ENCODE measurements at places on chromosomes 16 and 17.
A peak's percentile ranks its signal among the peaks of the same experiment; 100 is the strongest.

DNA sequence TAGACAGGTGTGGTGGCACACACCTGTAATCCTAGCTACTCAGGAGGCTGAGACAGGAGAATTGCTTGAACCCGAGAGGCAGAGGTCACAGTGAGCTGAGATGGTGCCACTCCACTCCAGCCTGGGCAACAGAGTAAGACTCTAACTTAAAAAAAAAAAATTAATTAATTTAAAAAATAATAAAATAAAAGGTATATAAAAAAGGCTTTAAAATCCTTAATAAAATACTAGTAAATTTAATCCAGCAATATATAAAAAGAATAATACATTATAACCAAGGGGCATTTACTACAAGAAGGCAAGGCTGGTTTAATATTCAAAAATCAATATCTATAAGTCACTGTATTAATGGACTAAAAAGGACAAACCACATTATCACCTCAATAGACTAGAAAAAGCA, 44.8 kb upstream of the MNT start:
- no peak for DNase-seq

DNA sequence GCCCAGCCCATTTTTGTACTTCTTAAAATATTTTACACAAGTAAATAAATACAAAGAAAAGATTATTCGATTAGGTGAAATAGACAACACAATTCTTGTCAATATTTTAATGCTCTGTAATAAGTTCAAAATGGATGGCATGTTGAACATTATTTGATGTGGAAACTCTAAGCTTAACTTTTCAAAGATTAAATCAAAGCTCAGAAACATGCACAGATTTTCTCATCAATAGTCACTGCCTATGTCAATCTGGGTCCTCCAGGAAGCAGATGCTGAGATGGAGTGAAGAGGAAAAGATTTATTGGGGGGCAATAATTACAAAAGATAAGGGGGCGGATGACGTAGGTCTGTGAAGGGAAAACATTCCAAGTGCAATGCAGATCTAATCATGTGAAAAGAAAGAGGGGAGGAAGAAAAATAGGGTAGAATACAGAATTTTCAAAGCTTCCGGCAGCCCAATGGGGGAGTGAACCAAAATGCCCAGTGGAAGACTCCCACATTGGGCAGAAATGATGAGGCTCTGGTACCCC, 50.5 kb downstream of the COPRS start:
- no peak for DNase-seq

DNA sequence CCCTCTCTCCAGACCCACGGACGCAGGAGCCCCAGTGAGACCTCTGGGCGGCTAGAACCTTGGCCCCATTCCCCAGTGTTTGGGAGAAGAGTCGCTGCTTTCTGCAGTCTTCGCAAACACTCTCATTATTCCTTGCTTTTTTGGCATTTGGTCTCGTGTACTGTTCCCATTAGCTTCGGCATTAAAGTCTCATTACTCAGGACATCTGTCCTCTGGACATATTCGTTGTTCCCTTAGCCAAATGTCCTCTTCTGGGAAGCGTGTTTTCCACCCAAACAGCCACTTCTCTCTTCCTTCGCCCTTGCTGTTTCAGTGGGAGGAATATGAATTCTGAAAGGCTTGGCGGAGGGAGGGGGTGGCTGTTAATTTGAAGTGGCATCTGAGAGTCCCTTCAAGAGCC, 11.1 kb downstream of the SHISA6 start:
- no peak for DNase-seq

GRCh38 chr17:7478276-7479212, 887 bp downstream of the ZBTB4 start:
- DNase-seq: no peak

GRCh38 chr16:88541831-88542616, 28.2 kb upstream of the ZC3H18 start:
- no peak for DNase-seq

GRCh38 chr16:83513008-83513755, 294.6 kb upstream of the HSBP1 start:
- DNase-seq: no peak

GRCh38 chr16:83891742-83892141, 7.2 kb upstream of the MLYCD start:
- no peak for DNase-seq

GRCh38 chr17:39828443-39828842, 35.7 kb downstream of the IKZF3 start:
- DNase-seq: no peak

DNA sequence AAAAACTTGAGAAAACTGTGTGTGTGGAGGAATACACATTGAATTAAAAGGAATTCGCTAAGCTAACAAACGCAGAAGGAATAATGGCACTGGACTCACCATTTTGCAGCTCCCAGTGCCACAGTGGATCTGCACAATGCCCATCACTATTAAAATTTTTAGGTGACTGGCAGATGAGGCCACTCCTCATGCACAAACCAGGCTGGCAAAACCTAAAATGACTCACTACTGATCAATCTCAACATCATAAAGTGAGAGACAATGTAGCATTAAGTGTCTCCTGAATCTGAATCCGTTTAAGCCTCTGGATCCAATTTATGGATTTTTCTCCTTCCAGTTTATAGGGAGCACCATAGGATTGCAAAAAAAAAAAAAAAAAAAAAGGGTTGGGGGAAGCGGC, 20.6 kb downstream of the MYH10 start:
- DNase-seq: no peak

DNA sequence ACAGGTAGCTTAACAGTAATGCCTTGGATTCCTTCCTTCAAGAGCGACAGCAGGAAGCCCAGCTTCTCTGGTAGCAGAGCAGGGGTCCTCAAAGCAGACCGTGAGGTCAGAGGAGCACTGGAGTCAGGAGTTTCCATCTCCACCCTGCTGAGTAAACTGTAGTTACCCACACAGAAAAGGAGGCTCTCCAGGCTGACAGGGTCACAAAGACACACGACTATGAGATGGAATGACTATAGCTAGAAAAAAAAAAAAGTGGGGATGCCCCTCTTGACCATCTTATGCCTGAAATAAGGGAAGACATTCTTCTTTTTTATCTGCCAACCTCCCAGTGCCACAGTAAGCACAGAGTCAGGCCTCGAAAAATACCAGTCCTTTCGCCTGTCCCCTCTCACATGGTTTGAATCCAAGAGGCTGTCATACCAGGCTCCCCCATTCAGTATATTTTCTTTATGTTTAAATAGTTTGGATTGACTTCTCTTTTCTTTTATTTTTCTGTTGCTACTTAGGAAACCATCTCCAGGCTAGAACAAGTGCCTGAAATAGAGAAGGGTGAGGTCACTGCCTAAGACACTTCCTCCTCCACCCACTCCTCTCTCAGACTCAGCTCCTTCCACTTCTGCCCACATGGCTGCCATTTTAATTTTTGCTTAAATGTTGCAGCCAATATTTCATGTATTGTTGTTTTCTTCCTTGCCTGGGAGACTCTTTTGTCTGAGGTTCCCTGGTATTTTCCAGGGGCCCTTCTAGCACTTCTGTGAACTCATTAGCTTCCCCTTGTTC, 707.4 kb downstream of the MAF start:
- DNase-seq: no peak

GRCh38 chr16:85091522-85091910, 20.8 kb downstream of the CIBAR2 start:
- DNase-seq: peak; percentile 70

- peak; percentile 19 for DNase-seq
Observed at GRCh38 chr17:62084585-62084984, 19.5 kb upstream of the MED13 start.

DNA sequence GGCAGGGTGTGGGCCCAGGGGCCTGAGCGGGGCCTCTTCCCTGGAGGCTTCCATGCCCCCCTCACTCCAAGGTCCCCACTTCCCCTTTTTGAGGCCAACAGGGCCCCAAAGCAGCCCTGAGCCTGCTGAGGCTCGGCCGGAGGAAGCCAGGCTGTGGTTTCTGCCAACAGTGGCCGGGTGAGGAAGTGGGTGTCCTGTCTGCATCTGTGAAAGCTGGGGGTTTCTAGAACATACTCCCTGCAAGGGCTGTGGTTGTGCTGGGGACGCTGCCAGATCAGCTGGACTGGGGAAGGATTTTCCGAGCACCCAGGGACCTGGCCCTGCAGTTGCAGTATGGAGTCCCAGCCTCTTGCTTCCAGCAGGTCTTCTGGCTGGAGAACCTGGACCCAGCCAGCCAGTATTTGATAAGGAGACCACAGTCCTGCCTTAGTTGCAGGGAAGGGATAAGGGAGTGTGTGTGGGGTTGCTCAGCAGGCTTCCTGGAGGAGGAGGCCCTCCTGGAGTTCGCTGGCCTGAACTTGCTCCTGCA, 15.7 kb downstream of the ADCY7 start:
- DNase-seq: no peak

DNA sequence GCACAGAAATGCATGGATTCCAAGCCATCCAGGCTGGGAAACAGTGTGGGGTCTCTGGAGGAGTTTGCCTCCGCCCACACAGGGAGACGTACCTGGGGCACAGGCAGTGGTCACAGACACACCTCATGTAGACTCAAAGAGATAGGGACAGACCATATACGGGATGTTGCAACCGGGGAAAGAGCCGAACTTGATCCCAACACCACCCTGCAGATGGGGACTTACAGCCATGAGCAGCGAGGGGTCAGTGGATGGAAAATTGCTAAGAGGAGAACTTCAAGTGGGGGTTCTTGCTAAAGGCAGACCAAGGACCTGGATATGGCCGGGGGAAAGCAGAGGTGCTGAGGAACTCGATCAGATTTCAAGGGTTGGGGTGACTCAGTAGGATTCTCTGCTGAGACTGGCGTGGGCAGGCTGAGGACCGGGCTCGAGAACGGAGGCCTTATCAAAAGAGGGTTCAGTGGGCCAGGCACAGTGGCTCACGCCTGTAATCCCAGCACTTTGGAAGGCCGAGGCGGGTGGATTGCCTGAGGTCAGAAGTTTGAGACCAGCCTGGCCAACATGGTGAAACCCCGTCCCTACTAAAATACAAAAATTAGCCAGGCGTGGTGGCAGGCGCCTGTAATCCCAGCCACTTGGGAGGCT, 12.0 kb upstream of the DNAH17 start:
- no peak for DNase-seq

DNA sequence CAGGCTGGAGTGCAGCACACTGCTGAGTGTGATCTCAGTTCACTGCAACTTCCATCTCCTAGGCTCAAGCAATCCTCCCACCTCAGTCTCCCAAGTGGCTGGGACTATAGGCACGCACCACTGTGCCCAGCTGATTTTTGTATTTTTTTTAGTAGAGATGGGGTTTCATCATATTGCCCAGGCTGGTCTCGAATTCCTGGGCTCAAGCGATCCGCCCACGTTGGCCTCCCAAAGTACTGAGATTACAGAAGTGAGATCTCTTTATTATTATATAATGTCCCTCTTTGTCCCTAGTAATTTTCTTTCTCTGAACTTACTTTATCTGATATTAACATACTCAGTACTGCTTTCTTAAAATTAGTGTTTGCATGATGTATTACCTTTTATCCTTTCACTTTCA, 8.3 kb downstream of the CFAP97D1 start:
- no peak for DNase-seq

DNA sequence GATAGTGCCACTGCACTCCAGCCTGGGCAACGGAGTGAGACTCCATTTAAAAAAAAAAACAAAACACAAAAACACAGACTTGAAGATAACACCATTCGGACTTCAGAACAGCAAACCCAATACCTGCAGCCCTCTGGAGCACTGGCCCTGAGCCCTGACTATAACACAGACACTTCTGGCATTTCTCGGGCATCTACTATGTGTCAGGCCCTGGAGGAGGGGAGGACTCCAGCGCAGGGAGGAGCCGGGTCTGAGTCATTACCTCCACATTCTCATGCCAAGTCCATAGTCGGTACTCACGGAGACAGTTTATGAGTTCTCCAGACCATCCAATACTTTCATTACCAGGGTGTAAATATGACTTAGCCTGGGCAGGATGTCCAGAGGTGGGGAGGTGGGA, 48.8 kb downstream of the PITPNM3 start:
- peak; percentile 61 for DNase-seq

- DNase-seq: no peak
Observed at GRCh38 chr17:75488693-75489510, 26.4 kb downstream of the CASKIN2 start.

DNA sequence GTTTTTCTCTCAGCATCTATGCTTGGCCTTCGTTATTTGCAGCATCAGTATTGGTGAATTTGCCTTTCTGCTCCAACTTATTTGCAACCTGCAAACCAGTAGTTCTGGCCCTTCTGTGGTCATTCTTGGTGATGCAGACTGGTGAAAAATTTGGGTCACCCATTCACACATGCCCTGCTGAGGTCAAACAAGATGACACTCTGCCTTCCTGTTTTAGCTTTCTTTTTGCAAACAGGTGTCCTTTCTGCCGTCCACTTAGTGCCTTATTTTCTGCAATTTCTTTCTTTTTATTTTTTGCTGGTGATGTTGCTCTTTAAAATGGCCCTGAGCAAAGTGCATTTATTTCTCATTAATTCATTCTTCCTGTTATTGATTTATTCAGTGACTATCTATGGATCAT, 31.3 kb downstream of the PLCG2 start:
- no peak for DNase-seq

DNA sequence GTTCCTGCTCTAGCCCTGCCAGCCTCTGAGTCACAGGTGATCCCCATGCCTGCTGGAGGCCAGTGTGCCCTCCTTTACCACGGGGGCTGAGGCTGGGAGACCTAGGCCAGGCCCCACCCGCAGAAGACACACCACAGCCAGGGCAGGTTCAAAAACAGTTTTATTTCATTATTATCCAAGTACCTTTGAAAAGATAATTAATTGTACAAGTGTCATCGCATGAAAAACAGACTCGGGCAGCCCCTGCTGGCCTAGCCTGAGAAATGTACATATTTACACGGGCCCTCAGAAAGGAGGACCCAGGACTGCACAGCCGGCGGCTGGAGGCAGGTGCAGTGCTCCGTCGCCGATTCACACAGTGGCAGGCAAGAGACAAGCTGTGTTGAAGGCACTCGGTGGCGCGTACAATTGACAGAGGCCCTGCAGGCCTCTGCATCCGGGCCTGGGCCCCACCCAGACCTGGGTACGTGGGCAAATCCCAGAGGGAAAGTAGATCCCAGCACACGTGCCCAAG, 4.4 kb downstream of the PDIA2 start:
- DNase-seq: no peak

DNA sequence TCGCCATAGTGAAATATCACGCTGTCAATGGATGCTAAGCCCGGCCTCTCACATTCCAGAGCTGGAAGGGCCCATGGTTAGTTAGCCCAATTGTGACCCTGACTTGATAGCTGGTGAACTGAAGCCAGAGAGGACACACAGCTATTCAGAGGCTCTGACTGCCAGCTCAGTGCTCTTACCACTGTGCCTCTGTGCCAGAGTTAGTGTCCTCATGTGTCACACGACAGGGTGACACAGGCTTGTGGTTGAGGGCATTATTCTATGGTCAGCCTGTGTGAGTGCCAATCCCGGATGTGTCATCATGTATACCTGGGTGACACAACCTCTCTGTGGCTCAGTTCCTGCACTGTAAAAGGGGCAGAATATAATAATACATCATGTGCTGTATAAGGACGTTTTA, 2.5 kb upstream of the MT1X start:
- no peak for DNase-seq

GRCh38 chr16:85959686-85960085, 60.7 kb downstream of the IRF8 start:
- no peak for DNase-seq

DNA sequence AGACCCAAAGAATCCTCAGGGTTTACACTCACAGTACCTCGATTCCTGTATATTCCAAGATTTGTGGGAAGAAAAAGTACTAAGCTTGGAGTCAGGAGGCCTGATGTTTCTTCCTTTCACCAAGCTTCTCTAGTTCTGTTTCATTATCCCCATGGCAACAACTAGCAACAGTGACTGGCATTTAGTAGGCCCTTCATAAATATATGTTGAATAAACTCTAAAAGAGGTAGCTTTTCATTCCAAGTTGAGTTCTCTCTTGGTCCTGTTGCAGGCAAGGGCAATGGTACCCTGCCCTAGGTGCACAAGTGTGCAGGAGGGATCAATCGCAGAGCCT, 527 bp upstream of the UBE2Z start:
- DNase-seq: no peak
